ENCODE measurements at places on chromosomes 7 and 10.

GRCh38 chr10:3848775-3849635 lies 64.0 kb upstream of the KLF6 start:
- no peak for DNase-seq

DNA sequence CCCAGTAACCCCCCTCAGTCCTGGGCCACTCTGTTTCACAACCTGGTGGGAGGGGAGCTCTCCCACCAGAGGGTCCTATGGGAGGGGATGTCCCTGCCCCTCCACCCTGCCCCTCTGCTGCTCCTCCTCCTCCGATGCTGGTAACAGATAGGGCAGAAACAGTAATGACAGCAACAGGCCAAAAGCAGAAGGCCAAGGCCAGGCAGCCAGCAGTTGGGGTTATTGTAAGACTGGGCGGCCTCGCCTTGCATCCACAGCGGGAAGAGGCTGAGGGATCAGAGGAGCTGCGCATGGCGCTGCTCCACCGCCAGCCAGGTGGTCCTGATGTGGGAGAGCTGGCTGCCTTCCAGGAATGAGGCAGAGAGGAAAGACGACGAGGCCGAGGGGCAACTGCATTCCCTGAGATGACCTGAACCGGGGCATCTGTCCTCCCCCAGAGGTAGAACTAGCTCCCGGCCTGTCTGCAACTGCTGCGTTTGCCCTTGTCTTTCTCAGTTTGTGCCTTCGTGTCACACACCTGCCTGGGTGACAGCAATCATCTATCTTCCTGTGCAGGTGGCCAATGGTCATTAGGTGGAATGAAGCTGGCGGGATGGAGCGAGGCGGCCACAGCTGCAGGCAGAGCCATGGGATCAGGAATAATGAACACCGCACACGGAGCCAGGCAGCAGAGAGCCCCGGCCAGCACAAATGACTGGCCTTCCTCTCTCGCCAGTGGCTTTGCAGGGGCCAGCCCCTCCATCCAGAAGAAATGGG lies 54.0 kb upstream of the CACUL1 start:
- no peak for DNase-seq

DNA sequence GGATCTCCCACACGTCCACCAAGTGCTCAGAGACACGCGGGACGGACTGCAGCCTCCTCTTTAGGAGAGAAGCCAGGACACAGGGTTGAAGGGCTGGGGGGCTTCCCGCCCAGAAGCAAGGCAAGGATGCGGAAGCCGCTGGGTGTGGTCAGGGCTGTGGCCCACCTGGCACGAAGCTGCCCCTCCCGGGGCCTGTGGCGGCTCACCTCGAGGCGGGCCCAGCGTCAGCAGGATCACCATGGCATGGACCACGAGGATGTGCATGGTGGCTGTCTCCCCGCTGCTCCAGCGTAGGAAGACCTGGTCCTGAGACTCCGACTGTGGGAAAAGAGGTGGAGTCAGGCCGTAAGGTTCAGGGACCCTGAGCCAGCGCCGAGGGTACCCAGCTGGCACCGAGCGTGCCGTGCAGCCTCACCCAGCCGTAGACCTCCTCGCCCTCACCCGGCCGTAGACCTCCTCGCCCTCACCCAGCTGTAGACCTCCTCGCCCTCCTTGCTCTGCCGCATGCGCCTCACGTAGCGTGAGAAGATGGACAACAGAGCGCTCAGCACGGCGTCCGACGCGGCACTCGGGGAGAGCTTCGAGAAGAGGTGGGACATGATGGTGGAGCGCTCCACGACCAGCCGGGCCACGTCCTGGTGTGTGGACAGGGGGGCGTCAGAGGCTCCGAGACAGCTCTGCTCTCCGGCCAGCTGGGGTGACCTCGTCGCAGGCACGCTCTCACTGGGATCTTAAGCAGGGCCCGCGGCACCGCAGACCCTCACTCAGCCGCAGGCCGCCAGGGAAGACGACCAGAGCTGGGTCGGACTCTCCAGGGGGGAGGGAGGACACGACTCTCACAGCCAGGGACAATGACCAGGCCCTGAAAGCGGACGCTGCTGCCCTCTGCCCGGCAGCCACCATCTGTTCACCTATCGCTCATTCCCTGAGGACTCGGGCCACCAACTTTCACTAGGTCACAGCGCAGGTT lies 20.4 kb downstream of the INTS1 start:
- no peak for DNase-seq

DNA sequence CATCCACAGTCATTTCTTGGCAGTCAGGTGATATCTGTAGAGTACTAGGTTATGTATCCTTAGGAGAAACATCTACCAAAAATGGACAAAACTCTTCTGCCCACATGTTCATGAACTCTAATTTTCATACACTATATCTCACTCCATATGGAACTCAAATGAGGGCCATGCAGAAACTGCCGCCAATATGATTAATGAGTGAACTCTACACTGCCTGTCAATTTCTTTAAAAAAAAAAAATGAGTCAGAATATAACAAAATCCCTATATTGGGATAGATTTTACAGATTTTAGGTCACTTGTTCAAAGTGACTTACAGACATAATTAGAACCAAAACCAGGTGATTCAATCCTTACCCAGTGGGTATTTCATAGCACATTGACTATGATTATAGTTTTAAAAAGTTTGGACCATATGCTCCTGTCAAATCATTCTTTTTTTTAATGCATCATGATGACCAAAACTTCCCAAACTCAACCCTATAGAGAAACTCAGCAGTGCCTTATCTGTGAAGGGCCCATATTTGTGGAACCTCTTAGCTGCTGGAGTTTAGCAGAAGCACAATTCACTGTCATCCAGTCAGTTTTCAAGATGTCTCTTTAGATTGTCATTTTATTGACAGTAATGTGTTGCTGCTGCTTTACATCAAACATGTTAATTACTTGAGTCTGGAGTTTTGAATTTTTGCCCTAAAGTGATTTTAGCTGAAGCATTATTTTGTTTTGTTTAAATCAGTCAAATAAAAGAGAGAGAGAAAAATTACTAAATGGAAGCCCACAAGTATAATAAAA lies 11.1 kb downstream of the LRRN3 start:
- DNase-seq: no peak

GRCh38 chr10:79065853-79066252 lies 2.9 kb upstream of the ZMIZ1 start:
- DNase-seq: no peak

GRCh38 chr7:94445696-94446194 lies 51.0 kb downstream of the COL1A2 start:
- no peak for DNase-seq

- no peak for DNase-seq
Measured at GRCh38 chr10:5670662-5671375, 4.4 kb upstream of the ASB13 start.

DNA sequence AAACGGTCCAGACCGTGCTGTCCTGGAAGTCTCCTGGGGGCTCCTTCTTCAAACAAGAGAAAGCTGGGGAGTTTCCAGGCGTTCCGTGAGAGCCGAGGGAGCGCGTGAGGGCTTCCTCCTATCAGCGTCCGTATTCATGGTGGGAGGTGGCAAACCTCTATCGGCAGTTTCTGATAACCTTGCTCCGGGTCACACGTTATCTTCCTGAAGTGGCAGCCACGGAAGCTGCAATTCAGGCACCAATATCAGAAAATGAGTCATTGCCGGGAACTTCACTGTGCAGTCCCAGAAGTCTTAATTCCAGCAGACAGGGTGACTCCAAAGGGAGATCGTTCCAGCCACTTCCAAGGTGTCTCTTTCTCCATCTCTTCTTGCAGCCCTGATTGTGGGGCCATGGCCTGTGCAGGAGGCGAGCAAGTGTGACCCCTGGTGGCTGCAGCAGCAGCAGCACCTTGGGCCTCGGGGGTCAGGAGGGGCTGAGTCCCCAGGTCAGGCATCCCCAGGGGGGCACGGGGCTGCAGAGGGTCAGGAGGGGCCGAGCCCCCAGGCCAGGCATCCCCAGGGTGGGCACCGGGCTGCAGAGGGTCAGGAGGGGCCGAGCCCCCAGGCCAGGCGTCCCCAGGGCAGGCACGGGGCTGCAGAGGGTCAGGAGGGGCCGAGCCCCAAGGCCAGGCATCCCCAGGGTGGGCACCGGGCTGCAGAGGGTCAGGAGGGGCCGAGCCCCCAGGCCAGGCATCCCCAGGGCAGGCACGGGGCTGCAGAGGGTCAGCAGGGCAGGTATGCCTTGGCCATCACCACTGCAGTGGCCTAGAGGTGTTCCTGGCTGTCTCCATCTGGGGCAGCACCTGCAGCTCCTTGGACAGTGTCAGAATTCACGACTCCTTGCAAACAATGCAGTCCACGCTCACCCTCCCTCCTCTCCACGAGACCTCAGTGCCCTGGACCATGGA lies 538.7 kb downstream of the DNAJB6 start:
- no peak for DNase-seq

- DNase-seq: no peak
Measured at GRCh38 chr10:123274306-123275135, 120.3 kb downstream of the BUB3 start.

DNA sequence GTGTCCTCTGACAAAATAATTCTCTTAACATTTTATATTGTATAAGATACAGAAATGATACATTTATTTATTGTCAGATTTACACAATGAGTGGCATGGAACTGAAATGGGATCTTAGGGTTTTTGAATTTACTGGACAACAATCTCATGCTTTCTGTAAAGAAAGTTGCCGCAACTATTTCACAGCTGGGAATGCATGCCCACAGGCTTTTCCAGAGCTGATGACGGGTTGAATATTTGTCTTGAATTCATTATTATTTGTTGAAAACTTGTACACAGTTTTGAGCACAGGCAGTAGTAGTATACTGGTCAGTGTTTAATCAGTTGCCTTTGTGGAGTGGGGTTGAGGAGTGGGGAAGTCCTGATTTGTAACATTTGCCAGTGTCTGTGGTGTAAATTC lies 20.5 kb upstream of the MRC1 start:
- no peak for DNase-seq

DNA sequence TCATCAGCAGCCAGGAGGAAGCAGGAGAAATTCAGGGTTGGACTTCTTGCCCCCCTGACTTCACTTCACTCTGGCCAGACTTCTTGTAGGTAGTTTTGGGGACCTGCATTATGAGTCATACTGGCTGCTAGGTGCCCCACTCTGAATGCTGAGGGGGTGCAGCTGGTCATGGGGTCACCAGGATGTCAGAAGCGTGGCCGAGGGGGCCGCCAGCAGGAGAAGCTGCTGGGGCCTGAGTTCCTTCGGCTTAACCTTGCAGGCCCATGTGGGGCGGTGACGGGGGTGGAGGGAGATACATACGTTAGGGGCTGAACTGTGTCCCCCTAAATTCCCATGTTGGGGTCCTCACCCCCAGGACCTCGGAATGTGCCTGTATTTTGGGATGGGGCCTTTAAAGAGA lies 18.2 kb downstream of the UNCX start:
- DNase-seq: no peak

DNA sequence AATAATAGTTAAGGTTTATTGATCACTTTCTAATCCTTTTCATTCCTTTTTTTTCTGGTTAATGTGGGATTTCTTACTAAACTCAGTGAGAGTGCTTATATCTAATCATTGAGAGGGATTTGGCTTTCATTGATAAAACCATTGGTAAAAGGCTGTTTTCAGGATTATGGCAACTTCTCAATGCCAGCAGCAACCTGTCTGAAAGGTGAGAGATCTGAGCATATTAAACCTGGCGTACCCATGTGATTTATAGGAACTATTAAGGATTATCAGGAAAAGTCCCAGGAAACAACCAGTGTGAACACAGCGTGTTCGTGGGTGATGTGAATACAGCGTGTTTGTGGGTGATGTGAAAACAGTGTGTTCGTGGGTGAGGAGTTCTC lies 65.9 kb downstream of the PDIA4 start:
- DNase-seq: no peak

DNA sequence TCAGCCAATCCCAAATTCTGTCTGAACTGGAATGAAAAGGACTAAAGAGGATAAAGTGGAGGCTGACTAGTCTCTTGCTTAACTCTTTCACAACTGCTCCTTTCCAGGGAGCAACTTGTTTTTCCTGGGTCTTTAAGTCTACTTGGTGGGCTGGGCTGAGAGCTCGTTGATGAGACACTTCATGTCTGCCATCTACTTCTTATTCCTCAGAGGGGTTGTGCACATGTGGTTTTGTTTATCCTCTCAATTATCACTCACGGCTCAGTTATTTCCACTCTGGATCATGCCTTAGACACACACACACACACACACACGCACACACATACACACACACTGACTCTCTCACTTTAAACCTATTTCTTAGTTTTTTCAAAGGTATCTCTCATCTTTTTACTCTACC lies 298.6 kb upstream of the MTPN start:
- DNase-seq: no peak

GRCh38 chr10:100810091-100810834 lies 64.9 kb downstream of the PAX2 start:
- no peak for DNase-seq

DNA sequence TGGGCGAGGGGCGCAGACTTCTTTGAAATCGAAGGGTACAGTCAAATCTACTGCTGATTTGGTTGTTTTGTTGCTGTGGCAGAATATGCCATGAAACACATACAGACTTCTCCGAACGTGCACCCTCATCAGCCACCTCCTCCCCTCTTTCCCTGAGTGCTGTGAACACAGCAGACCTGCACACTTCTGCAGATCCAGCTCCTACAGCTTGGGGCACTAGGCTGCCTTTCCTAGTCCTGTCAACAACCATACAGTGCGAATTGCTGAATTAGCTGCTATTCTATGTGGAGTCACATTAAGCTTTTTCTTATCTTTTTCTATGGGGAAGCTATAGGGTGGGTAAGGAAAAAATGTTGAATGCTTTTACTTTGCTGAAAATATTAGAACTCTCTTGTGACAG lies 57.5 kb downstream of the COL17A1 start:
- DNase-seq: peak; percentile 82

DNA sequence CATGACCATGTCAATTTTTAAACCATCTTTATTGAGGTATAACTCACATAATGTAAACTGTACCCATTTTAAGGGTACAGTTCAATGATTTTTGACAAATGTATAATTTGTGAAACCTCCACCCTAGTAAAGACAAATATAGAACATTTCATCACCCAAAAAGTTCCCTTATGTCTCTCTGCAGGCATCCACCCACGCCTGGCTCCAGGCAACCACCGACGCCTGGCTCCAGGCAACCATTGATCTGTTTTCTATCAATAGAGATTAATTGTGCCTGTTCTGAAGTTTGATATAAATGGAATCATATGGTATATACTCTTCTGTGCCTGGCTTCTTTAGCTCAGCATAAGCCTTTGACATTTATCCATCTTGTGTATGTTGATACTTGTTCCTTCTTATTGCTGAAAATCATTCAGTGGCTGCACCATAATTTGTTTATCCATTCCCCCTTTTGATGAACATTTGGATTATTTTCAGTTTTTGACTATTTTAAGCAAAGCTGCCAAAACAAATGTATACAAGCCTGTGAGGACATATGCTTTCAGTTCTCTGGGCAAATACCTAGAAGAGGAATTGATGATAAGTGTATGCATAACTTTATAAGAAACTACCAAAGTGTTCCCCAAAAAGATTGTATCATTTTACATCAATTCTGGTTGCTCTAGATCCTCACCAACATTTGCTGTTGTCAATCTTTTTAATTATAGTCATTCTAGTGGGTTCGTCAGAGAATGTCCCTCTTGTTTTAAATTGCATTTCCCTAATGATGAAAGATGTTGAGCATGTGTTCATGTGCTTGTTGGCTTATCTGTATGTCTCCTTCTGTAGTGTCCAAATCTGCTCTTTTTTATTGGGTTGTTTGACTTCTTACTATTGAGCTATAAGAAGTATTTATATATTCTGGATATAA lies 55.7 kb upstream of the HECTD2 start:
- DNase-seq: peak; percentile 28

- no peak for DNase-seq
Measured at GRCh38 chr10:70163448-70163847, 6.9 kb downstream of the SAR1A start.
